ENCODE measurements at places on chromosomes 3 and 15.

- no peak for DNase-seq
These were observed 27.4 kb upstream of the BOC start for GRCh38 chr3:113183748-113184661.

DNA sequence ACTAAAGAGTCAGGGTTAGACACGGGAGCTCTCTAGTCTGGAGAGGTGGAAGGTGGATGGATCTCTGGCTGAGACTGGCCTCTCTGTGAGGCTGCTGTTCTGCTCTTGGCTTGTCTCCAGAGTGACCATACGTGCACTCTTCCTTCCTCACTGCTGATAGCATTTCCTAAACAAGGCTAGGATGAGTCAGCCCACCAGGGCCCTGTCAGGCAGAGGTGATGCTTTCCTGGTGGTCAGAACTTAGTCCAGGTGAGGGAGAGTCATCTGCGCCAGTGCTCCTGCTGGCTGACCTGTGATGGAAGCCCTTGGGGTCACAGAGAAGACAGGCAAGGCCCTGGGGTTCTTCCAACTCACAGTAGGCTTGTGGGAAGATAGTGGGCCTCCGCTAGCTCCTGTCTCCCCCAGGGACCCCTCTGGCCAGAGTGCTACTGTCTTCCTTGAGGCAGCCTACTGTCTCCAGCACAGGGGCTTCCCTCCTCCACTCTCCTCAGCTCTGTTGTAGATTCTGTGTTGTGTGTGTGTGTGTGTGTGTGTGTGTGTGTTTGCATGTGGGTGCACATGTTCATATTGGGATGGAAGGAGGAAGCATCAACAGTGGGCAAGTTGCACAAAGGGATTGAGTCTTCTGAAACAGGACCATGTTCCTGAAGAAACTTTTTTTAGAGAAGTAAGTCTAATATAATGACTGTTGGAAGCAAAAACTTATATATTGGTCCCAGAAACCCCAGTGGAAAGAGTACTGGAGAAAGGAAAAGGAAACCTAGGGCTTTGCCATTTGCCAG, 16.5 kb downstream of the ALPK3 start:
- no peak for DNase-seq

DNA sequence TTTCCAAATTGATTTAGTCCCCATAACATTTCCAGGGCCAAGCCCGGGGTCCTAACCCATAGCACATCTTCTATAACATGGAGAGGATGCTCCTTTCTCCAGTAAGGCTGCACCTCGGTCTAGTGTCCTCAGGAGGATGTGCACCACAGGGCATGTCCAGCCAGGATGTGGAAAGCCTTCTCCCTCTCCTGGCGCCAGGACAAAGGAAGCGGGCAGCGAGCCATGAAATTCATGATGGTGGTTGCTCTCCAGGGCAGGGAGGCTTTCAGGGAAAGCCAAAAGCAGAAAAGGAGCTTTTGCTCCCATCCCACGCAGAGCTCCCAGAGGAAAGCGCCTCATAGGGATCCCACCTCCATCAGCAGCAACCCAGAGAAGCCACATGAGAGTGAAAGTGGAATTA, 220.0 kb downstream of the ADAMTSL3 start:
- DNase-seq = no peak

DNA sequence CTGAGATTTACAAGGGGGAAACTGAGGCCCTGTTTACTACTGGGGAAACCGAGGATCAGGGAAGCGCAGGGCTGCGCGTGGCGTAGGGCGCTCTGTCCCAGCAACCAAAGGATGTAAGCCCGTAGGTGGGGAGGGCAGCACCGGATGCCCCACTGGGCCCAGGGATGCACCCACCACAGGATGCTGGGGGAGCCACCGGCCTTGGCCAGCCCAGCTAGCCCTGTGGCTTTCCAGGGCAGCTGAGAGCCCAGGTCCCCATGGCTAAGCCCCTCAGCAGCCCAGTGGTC, 33.4 kb downstream of the RPN1 start:
- no peak for DNase-seq

DNA sequence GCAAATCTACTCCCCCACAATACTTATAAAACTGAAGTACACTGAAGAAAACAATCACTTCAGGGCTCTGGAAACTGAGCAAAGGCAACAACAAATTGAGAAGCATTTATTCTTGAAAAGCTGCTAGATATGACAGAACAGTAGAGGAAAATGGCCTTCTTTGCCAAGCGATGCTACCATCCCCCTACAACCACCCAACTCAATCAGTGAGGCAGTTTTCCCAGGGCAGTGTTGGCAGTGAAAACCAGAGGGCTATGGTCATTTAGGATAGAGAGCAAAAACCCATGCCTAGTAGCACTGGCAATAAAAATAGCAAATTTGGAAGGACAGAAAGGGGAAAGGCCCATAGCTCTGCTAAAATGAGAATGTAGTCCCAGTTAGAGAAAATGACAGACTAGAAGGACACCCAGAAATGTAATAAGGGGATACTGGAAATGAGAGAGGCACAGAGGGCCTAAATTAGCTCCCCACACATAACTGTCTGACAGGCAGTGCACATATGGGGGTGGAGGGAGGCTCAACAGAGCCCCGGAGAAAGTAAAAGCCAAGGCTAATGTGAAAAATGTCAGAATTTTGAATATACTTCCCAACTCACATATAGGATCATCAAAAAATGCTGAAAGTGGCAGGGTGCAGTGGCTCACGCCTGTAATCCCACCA, 143.5 kb downstream of the GSK3B start:
- DNase-seq = no peak

DNA sequence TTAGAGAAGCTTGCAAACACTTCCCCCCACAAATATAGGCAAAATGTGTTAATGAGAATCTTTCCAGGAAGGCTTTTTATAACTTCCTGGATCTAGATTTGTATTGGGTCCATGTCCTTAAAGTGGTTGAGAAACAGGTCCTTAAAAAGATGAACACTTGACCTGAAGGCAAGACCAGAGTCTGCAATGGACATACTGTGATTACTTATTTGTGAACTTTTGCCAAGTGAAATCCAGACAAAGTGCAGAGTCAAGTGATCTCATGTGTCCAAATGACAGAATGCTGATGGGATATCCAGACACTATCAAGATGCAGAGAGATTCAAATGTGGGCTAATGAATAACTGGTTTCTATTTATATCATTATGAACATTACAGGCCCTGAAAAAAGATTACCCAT, 43.8 kb downstream of the FRMD4B start:
- DNase-seq = no peak

DNA sequence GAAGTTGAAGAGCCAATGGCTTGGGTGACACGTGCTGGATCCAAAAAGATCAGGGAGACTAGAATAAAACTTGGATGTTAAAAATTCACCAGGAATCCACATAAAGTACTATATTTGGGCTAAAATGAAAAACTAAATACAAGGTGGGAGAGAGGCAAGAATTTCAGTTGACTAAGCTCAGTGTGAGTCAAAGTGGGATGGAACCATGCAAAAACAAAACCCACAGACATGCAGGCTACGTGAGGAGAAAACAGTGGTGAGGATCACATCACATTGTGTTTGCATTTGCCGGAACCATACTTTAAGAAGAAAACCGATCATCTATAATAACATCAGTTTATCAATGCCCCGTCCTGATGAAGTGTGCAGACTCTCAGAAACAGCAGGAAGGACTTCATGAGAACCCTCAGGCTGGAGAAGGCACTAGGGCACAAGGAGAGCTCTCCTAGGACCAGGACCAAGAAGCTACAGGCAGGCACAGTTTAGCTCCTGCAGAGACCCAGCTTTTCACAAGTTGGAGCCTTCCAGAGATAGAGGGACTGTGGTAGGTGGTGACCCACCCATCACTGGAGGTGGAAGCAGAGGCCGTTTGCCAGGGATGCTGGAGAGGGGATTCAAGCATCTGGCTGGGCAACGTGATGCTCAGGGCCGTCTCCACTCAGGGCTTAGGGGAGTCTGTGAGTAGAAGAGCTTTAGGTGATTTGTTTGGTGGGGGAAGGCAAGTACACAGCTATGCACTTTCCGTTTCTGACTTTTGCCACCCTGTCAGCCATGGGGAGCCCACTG, 29.0 kb upstream of the NR2E3 start:
- no peak for DNase-seq

GRCh38 chr3:129764090-129764489, 129.4 kb downstream of the TMCC1 start:
- no peak for DNase-seq

DNA sequence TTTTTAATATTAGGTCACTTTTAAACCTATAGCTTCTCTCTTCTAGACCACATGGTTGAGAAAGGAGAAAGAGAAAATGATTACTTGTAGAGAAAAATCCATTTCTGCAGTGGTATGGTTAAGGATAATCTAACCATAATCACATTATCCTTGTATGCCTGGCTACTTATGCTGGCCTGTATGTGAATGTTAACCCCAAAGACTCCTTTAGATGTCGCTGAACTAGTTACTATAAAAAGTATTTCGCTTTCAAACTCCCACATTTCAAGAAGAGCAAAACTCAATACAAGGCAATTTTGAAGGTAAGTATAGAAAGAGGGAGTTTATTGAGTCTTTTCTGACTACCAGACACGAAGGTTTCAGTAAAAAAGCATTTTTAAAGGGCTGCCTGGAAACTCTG, 2.2 kb downstream of the KCTD6 start:
- DNase-seq = no peak

DNA sequence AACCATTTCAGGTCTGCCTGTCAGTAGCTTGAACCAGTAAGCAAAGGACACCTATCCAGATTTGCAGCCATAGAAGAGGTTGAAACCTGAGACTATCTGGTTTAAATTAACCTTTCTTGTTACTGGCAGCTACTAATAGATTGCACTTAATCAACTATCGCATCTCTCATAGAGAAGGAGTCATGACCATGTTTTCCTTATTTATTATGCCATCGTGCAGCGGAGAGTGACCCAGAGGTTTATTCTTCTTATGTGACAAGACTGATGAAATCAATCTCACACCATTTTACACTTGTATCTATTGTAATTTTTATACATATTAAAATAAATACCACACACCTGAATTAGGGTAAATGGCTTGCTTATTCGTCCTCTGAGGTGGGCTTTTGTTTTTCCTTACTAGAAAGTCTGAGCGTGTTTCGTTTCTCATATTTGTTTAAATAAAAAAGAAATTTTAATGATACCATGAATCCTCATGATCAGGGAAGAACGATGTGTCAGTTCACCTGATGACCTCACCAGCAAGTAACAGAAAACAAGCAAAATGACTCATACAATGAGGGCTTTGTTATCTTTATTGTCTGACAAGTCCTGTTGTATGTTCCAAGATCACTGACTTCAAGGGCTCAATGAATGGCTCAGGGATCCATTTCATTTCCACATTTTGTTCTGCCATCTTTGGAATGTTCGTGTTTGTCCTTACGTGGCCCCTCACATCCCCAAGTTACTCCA, 379.5 kb upstream of the DPH6 start:
- no peak for DNase-seq

- no peak for DNase-seq
These were observed 98.1 kb upstream of the HACD2 start for GRCh38 chr3:123682781-123683504.

DNA sequence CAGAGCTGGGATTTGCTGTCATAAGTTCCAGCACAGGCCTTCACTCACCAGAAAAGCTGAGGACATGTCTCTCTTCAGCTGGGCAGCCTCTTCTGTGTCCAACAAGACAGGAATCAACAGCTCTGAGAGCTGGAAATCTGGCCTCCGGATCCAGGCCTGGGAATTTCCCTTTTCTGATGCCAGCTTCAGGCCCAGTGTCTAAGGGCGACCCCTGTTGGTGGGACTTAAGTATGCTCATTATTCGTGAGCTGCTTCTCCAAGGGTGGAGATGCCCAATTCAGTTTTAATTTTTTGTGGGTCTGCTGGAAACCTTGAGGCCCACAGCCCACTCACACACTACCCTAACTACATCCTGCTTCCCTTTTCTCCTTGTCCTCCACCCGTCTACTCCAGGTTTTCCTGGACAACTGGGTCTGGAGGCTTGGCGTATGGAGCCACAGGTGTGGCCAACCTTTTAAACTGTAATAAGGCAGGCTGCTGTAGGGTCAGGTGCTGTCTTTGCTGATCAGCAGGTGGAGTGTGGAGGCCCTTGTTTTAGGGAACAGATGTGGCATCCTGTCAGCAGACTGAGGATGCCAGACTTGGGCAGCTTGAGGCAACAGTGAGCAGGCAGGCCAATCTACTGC, 2.6 kb upstream of the CEMIP start:
- peak; percentile 55 for DNase-seq

GRCh38 chr3:187104342-187104741, 35.0 kb downstream of the RPL39L start:
- no peak for DNase-seq

GRCh38 chr15:57567891-57568290, 23.8 kb upstream of the MYZAP start:
- no peak for DNase-seq

- DNase-seq = no peak
These were observed 239.3 kb downstream of the FEZF2 start for GRCh38 chr3:62134061-62134496.

DNA sequence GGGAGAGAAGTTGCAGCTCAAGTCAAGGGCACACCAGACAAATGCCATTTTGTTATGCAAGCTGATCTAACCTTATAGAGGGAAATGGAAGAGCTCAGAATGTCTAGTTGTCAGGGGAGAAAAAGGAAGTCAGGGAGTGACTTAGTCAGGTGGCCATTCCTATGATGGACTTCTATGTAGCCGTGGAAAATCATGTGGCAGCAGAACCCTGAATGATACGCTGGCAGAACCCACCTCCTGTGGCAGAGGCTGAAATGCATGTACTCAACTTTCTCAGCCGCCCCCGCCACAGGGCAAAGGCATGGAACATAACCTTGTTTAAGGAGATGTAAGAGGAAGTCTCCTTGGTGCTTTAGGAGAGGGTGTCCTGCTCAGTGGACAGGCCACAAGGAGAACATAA, 37.7 kb upstream of the PARL start:
- no peak for DNase-seq

GRCh38 chr3:160129459-160130061, 95.7 kb upstream of the C3orf80 start:
- no peak for DNase-seq

GRCh38 chr3:44339181-44340057, 853 bp downstream of the TCAIM start:
- no peak for DNase-seq

DNA sequence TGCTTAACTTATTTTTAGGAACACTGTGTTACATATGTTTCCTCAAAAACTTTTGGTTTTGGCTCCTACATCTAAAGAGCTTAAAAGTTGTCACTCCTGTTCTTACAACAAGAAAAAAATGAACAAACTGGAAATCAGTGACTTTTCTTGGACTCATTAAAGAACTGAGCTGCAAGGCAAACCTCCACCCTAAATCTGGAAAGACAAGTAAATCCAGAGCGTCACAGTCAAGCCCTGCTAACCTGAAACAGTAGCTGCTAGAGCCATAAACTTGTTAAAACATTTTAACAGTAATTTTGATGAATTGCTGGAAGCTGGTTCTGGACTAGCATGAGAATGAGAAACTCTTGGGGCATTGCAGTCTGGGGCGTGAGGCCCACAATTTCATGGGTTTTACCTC, 350.5 kb upstream of the COL8A1 start:
- DNase-seq = no peak
